ENCODE measurements at places on chromosomes 11 and 22. TPM values are rescaled to one million over a fixed set of nuclear protein-coding genes. Genes with fewer than 3 reads are reported as not detected.

DNA sequence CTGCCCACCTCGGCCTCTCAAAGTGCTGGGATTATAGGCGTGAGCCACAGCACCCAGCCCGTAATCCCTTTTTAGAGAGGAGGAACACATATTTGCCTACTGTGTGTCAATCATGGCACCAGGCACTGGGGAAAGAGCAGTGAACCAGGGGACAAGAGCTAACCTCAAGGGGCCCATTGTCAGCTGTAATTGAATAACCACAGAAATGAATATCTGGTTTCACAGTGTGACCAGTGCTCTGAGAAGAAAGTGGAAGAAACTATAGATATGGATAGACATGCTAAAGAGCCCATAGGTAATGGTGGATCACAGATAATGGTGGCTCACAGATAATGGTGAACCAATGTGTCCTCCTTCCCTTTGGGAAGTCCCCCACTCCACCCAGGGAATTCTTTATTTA is 8.6 kb upstream of the KCTD14 start:
- no peak for DNase-seq
- H3K27ac ChIP-seq = no peak overlapping the region
- no peaks in the 10 kb centered on the region for H3K4me1 ChIP-seq
- H3K4me3 ChIP-seq = no peak overlapping the region
- peaks cover 16% of the 10 kb centered on the region for H3K27me3 ChIP-seq

GRCh38 chr11:68271023-68271780 is 571 bp downstream of the C11orf24 start:
- no peaks in the 10 kb centered on the region for H3K36me3 ChIP-seq
- H3K4me3 ChIP-seq = peak overlapping the region; percentile 94
- H3K4me1 ChIP-seq = peaks cover 30% of the 10 kb centered on the region
- DNase-seq = peak; percentile 44
- H3K27ac ChIP-seq = peak overlapping the region; percentile 92
- no peaks in the 10 kb centered on the region for H3K27me3 ChIP-seq

GRCh38 chr11:112380464-112380863 is 119.8 kb upstream of the PLET1 start:
- no peak for DNase-seq
- H3K27me3 ChIP-seq = peaks cover 4% of the 10 kb centered on the region
- no peak overlapping the region for H3K4me3 ChIP-seq
- no peak overlapping the region for H3K27ac ChIP-seq
- no peaks in the 10 kb centered on the region for H3K36me3 ChIP-seq

CALCA gene
- total RNA-seq = not detected

GRCh38 chr11:19968860-19969259 is 191.4 kb downstream of the DBX1 start:
- no peaks in the 10 kb centered on the region for H3K36me3 ChIP-seq
- H3K27ac ChIP-seq = no peak overlapping the region
- peaks cover 9% of the 10 kb centered on the region for H3K4me1 ChIP-seq
- DNase-seq = no peak

GRCh38 chr11:84522331-84522730 is 1104.8 kb downstream of the DLG2 start:
- H3K4me1 ChIP-seq = no peaks in the 10 kb centered on the region
- H3K36me3 ChIP-seq = no peaks in the 10 kb centered on the region
- DNase-seq = no peak
- no peak overlapping the region for H3K27ac ChIP-seq
- H3K27me3 ChIP-seq = no peaks in the 10 kb centered on the region

GRCh38 chr22:47322854-47323253 is 560.4 kb downstream of the TBC1D22A start:
- H3K36me3 ChIP-seq = no peaks in the 10 kb centered on the region
- H3K27me3 ChIP-seq = peaks cover 14% of the 10 kb centered on the region
- no peak overlapping the region for H3K4me3 ChIP-seq
- H3K4me1 ChIP-seq = no peaks in the 10 kb centered on the region
- no peak for DNase-seq
- H3K27ac ChIP-seq = no peak overlapping the region

DNA sequence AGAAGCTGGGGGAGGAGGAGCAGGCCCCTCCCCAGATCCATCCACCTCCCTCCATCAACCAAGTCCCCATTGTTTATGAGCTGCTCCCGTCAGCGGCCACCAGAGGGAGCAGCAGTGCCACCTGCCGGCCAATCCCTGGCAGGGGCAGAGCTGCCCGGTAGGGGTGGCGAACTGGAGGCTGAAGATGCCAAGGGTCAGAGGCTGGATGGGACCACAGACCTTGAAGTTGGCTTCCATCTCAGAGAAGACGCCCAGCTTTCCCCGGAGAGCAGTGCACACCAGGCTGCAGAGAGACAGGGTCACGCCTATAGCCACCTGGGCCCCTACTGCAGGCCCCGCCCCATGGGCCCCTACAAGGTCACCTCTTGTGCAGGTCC is 3.6 kb downstream of the FIBP start:
- peaks cover 38% of the 10 kb centered on the region for H3K4me1 ChIP-seq
- peak overlapping the region; percentile 49 for H3K4me3 ChIP-seq
- no peaks in the 10 kb centered on the region for H3K27me3 ChIP-seq
- peak overlapping the region; percentile 56 for H3K27ac ChIP-seq
- H3K36me3 ChIP-seq = peaks cover 3% of the 10 kb centered on the region

- no peak overlapping the region for H3K4me3 ChIP-seq
- H3K36me3 ChIP-seq = peaks cover 3% of the 10 kb centered on the region
- no peak for DNase-seq
- no peaks in the 10 kb centered on the region for H3K27me3 ChIP-seq
- no peak overlapping the region for H3K27ac ChIP-seq
Measured at GRCh38 chr11:85941380-85941973, 86.3 kb downstream of the CCDC83 start.
